ENCODE measurements at places on chromosomes 2 and 18. TPM values are rescaled to one million over a fixed set of nuclear protein-coding genes. Genes with fewer than 3 reads are reported as not detected.

DNA sequence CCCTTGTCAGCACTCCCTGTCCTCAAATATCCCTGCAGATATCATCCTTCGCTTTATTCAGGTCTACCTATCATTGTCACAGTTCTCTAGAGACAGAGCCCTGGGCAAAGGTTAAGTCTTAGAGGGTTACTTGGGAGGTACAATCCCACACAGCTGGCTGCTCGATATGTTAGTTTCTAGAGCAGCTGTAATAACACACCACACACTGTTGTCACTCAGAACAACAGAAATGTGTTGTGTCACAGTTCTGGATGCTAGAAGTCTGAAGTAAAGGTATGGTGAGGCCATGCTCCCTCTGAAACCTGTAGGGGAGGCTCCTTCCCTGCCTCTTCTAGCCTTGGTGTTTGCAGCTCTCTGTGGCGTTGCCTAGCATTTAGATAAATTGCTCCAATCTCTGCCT, 9.9 kb upstream of the RAPGEF4 start:
- DNase-seq: no peak

DNA sequence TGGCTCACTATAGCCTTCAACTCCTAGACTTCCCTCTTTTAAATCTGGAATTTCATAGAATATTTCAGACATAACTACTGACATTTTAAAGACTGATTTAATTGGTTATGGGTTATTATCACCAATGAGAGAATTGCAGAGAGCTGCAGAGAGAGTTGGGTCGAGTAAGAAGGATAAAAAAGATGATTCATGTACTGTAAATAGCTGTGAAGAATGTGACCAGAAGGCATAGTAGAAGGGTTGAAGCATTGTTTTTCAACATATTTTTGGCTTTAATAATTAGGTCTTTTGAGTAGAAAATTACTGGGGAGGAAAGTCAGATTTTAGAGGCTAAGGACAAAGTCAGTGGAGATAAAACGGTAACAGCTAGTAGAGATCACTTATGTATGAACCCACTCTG, 503.2 kb upstream of the SLC8A1 start:
- DNase-seq: no peak

The CHRND gene
- total RNA-seq: not detected

The ANKRD23 gene
- total RNA-seq: 5.9 TPM

The DOK6 gene
- 91.4 TPM for total RNA-seq

The MAP4K4 gene
- 165 TPM for total RNA-seq

DNA sequence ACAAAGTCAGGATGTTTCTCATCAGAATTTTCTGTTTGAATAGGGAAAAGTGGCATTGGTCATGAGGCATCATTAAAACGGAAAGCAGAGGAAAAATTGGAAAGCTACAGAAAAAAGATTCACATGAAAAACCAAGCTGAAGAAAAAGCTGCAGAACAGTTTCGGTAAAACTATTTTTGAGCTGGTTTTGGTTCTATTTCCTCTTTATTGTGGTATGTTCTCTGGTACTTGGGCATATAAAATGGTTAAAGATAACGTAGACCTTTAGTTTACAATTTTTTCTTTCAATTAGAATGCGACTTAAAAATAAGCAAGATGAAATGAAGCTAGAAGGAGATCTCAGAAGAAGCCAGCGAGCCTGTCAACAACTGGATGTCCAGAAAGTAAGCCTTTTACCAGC, 7.6 kb downstream of the GPATCH11 start:
- DNase-seq: no peak

GRCh38 chr2:176652300-176653182, 383.3 kb downstream of the MTX2 start:
- no peak for DNase-seq

The RAB6D gene
- total RNA-seq: 0.62 TPM

The VRK2 gene
- total RNA-seq: 11.2 TPM

DNA sequence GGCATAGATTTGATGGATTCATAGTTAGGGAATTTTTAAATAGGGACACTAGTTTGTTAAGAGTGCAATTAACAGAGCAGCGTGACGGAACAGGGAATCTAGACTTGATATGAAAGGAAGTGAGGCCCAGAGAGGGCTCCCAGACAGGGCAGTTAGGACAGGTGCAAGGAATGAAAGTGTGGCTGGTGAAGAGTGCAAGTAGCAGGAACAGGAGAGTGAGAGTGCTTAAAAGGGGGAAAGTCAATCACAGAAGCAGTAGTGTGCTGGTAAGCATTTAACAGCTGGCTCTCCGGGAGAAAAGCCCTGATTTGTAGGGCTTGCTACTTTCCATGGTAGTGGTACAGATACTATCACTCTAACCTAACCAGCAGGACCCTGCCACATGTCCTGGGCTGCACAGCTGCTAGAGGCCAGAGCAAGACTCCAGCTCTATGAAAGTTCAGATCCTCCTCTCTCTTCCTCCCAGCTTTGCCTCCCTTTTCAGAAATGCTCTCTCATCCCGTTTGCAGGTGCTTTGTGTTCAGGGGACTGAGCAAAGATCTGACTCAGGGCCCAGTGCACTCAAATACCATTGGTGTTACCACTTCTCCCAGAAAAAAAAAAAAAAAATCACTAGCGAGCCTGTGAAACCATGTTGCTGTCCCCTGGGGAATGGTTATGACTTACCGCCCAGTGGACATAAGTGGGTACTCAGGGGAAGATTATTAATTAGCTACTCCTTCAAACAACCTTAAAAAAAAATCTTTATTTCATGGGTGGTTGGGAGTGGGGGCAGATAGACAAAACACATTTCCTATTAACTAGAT, 18.1 kb upstream of the GCFC2 start:
- DNase-seq: no peak

The ABCB11 gene
- total RNA-seq: 0.16 TPM

The GTF3C2 gene
- 28.2 TPM for total RNA-seq

DNA sequence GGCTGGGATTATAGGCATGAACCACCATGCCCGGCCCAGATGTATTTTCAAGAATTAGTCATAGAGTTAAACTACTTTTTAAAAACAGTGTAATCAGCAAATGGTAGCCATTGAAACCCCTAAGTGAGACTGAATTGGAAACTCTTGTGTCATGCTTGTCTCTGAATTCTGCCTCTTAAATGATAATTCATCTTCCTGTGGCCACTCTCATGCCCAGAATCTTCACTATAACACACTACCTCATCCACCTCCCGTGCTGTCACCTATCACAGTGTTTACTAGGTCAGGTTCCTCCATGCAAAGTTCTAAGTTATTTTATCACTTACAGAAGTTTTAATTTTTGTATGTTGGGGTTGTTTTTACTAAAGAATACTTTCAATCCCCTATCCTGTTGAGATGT, 197.5 kb downstream of the PHLPP1 start:
- DNase-seq: no peak

The POTEE gene
- under 0.01 TPM for total RNA-seq

The M1AP gene
- not detected for total RNA-seq

The KCNIP3 gene
- 6.9 TPM for total RNA-seq

GRCh38 chr2:73279852-73280251, 4.4 kb downstream of the FBXO41 start:
- DNase-seq: no peak

Measured in occipital lobe (tissue), 3 donors.